ENCODE measurements at places on chromosomes 3 and 15.
A peak's percentile ranks its signal among the peaks of the same experiment; 100 is the strongest.

- no peak for DNase-seq
Observed at GRCh38 chr3:168285506-168285905, 189.8 kb upstream of the GOLIM4 start.

DNA sequence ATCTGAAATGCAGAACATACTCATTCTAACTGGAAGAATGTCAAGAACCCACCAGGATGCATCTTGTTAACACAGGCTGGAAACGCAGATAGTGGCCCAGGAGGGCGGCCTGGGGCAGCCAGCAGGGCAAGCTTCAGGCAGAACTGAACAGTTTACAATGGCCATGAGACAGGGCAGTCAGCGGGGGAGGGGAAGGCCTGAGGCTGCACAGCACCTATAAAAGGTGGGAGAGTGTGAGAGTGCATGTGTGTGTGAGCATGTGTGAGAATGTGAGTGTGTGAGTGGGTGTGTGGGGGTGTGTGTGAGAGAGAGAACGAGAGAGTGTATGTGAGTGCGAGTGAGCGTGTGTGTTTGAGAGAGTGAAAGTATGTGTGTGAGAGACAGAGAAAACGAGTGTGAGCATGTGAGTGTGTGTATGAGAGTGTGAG lies 26.8 kb upstream of the SLCO2A1 start:
- no peak for DNase-seq

GRCh38 chr15:66956672-66957430 lies 108.6 kb upstream of the SMAD3 start:
- DNase-seq = no peak

- no peak for DNase-seq
Observed at GRCh38 chr3:109963831-109964230, 626.5 kb upstream of the DPPA4 start.

DNA sequence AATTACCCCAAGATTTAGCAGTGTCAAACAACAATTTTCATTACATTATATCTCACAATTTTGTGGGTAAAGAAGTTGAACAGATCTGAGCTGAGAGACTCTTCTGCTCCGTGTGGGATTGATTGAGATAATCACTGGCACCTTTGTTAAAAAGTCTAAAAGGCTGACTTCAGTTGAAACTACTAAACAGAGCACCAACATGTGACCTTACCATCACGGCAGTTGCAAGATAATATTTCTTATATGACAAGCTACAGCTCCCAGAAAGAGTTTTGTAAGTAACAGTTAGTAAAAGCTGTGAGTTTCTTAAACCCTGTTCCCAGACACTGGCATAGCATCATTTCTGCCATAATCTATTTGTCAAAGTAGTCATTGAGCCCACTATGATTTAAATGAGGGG lies 25.0 kb downstream of the CGGBP1 start:
- no peak for DNase-seq

GRCh38 chr15:66369773-66370651 lies 13.5 kb upstream of the TIPIN start:
- DNase-seq = no peak

DNA sequence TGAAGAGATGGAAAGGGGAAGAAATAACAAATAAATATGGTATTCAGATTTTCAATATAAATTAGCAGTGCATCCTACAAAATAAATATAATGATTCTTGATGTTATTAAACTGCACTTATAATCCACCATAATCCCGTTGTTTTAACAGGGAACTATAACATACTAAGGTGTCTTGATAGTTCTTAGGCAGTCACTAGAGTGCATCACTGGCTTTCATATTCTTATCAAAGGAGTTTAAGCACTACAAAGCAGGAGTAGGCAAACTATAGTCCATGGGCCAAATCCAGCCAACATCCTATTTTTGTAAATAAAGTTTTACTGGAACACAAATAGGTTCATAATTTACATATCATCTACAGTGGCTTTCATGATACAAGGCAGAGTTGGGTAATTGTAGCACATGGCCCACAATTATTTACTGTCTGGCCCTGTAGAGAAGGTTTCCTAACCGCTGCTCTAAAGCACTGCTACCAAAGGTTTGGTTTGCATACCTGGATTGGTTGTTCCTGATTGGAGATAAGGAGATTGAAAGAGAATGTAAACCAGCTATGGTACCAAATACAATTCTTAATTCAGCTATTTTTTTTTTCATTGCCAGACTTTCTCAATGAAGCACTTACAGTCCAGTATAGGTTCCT lies 104.3 kb downstream of the ZNF280D start:
- no peak for DNase-seq

GRCh38 chr15:76994001-76994400 lies 925 bp upstream of the PSTPIP1 start:
- DNase-seq = peak; percentile 46

- DNase-seq = no peak
Observed at GRCh38 chr3:49607105-49607591, 52.9 kb downstream of the BSN start.

GRCh38 chr3:131705558-131706051 lies 202.8 kb upstream of the MRPL3 start:
- no peak for DNase-seq

DNA sequence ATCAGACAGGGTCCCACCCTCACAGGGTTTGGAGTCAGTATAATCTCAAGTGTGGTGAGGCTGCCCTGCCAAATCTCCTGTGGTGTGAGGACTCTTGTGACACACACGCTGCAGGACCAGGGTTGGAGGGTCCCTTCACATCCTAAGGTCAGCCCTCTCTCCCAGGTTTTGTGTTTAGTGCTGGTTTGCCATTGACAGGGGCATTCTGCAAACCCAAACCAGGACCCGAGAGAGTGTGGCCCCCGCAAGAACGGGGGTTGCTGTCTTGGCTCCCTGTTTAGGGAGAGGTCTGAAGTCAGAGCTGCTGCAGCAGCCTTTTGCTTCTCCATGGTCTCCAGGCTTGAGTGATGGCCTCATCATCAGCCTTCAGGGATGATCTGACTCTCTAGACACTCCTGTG lies 14.7 kb downstream of the FAM107A start:
- no peak for DNase-seq

DNA sequence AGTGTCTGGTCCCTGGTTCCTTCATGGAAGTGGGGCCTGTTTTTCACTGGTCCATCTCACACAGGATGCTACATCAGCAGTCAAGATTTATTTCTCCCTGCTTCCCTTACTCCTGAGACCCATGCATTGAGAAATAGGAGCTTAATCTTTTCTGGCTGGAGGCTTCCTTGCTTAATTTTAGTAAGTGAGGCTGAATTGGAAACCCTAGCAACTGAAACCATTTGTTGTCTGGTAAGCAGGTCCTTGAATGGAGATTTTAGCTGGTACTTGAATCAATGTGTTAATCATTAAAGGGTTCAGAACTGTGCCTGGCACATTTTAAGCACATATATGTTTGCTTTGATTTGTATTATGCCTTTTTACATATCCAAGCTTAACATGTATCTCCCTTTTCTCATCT lies 20.2 kb upstream of the MEF2A start:
- DNase-seq = no peak

GRCh38 chr3:51024765-51025632 lies 350.3 kb downstream of the DOCK3 start:
- DNase-seq = peak; percentile 52

DNA sequence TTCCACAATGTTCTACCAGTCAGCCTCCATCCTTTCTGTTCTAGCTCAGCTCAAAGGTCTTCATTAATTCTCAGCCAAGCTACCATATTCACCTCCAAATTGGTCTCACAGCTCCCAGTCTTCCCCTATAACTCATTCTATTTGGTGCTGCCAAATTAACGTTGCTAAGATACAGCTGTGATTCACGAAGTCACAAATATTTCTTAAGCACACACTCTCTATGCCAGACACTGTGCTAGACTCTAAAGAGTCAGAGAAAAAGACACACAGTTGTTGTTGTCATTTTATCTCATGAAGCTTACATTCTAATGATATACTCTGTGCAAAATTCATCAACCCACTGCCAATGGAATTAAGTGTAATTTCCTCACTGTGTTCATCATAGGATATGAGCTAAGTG lies 102.8 kb downstream of the FRMD5 start:
- no peak for DNase-seq

GRCh38 chr15:95439922-95440376 lies 890.6 kb upstream of the NR2F2 start:
- no peak for DNase-seq

- DNase-seq = no peak
Observed at GRCh38 chr15:38254051-38254883, 1.6 kb downstream of the SPRED1 start.

DNA sequence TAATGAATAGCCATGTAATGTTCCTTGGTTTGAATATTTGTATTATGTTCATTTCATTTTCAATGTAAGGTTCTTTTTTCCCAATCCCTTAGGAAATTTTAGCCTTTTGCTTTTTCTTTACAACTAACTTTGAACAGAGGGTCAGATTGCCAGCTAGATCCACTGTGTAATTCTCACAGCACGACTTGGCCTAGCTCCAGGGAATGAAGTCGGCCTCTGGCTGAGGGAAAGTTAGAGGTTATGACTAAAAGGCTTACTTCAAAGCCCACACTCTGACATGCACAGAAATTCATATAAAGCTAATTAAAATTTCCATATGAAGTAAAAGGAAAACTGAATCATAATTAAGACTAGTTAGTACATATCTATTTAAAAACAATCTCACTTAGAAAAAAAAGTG lies 38.7 kb downstream of the ROBO1 start:
- DNase-seq = no peak

- DNase-seq = no peak
Observed at GRCh38 chr15:75669191-75669878, 21.6 kb downstream of the SNX33 start.

GRCh38 chr3:182803596-182803995 lies 10.3 kb downstream of the ATP11B start:
- DNase-seq = no peak

GRCh38 chr3:58963928-58964503 lies 85.8 kb downstream of the CFAP20DC start:
- no peak for DNase-seq

DNA sequence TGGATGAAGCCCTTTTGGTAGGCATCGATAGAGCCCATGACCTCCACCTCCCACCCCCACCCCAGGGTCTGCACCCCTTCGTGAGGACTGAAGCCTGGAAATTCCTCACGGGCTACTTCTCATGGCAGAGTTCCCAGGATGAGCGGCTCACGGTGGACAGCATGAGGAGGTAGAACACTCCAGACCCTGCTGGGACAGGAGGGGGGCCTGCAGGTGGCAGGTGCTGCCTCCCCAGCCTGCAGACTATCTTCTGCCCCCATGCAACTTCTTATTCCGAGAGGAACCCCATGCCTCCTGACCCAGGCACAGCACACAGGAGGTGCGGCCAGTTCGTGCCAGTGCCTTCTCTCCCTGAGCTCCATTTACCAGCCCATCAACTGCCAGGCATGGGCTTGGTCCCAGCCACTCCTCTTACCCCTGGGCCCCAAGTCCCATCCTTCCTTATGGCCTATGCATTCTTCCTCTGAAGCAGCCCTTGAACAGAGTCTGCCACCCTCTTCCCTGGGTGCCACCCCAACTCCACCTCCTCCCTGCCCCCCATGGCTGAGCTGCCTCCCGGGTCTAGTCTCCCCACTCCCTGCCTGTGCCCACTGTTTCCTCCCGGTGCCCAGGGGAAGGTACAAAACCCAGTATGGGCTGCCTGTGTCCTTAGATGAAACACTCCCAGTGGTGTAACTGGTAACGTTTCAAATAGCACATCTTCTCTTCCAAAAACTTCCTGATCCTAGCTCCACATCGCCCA lies 8.4 kb downstream of the TBC1D21 start:
- no peak for DNase-seq

DNA sequence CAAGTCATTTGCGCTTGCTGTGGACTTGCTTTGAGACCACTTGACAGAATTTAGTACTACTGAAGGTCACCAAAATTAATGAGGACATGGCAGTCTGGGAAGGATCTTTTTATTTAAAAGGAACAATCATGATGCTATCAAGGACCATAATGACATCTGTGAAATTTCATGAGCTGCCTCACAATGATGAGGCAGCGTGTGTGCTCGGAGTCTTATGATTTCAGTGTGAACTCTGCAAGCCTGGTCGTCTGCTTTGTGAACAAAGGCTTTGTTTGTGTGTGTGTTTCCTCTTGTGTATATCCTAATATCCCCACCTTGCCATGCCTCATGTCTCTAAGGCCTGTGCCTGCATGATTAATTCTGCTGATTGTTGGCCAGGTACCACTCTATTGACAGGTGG lies 46.7 kb downstream of the RAD54L2 start:
- no peak for DNase-seq

DNA sequence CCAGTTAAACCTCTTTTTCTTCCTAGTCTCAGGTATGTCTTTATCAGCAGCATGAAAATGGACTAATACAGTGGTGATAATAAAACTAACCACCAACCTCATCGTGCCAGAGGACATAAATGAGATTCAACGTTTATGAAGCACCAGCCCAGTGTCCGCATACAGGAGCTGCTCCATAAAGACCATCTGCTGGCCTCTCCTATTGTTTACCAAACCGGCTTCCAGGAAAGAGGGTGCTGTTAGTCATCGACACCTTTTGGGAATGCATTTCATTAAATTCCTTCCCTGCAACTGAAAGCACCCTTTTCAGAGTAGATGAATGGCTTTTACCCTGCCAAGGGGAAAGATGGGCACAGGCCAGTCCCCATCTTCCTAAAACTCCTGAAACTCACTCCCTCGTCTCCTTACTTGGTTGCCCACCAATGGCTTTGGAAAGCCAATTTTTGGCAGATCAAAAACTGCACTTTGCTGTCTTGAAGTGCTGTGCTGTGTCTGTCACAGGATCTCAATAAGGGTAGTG lies 122.1 kb downstream of the AQP9 start:
- no peak for DNase-seq

DNA sequence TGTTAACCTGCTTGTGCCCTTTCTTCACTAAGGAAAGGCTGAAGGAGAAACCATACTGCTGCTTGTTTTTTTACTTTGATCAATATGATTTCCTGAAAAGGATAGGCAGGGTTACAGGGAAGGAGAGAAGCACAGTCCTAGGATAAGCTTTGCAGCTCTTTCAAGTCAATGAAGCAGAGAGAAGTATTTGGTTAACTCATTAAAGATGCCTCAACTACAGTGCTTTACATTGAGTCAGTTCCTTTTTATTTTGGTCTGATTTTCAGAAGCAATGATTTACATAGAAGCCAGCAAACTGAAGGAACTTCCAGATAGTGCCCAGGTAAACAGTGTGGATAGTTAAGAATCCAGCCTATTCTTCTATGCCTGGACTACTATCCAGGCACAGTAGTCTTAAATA lies 64.8 kb downstream of the ARIH1 start:
- DNase-seq = no peak

DNA sequence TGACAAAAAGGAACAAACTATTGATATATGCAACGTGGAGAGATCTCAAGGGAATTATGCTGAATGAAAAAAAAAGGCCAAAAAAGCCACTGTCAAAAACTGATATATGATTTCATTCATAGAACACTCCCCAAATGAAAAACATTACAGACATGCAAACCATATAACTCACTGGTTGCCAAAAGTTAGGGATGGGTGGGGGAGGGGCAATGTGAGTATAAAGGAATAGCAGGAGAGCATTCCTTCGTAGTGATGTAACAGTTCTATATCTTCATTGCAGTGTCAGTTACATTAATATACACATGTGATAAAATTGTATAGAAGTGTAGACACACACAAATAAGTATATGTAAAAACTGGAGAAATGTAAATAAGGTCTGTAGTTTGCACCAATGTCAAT lies 12.2 kb downstream of the GBE1 start:
- no peak for DNase-seq
